Left lung (tissue), 14 donors: ENCODE measurements at places on chromosomes 2 and 18. TPM values are rescaled to one million over a fixed set of nuclear protein-coding genes. Genes with fewer than 3 reads are reported as not detected.

DNA sequence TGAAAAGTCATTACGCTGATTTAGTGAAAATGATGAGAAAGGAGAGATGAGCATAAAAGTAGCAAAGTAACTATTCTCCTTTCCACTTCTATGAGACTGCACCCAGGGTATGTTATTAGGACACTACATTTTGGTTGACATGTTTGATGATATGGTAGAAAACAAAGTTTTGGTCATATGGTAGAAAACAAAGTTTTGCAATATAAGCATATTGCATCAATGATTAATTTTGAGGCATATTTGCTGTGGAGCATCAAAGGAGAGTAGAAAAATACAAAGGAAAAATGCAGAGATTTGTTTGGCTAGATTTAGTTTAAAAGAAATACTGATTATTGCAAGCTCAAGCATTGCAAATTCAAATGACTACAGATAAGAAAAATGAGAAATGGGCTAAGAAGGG lies 182.1 kb downstream of the KCNH7 start:
- DNase-seq: no peak

GRCh38 chr2:150127995-150128394 lies 359.5 kb downstream of the RND3 start:
- DNase-seq: no peak

- no peak for DNase-seq
These were observed 91.5 kb upstream of the SLC8A1 start for GRCh38 chr2:40543381-40543780.

- DNase-seq: peak; percentile 90
These were observed 7.2 kb downstream of the POMC start for GRCh38 chr2:25161055-25161781.

- DNase-seq: no peak
These were observed 123.2 kb upstream of the LRP1B start for GRCh38 chr2:142254031-142254430.

GRCh38 chr2:113806217-113806913 lies 49.9 kb upstream of the SLC35F5 start:
- no peak for DNase-seq

DNA sequence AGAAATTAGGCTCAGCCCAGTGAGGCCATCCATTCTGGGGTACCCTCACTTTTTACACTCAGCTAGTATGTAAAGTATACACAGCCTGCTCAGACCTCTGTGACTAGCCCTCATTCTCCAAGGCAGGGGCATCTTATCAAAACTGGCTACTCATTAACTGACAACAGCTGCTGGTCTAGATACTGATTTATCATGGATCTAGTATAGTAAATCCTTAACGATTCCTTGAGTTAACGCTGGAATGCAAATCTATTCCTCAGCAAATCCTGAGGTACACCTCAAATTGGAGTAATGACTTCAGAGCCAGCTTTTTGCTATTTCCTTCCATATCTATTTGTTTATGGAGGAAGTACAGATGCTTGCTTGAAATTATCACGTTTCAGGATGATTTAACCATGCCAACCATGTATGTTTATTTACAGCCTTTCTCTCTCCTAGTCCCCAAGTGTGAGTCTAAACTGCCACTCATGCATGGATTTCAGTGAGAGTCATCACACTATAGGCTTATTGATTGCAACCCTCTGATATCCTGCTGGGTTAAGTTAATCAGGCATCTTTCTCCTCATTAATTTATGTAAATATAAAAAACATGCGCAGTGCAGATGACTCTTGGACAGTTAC lies 70.2 kb upstream of the DOK6 start:
- no peak for DNase-seq

- no peak for DNase-seq
These were observed 316.2 kb downstream of the CDH2 start for GRCh38 chr18:27860701-27861107.

GRCh38 chr2:239832490-239833268 lies 192.5 kb downstream of the NDUFA10 start:
- peak; percentile 47 for DNase-seq

- no peak for DNase-seq
These were observed 99.8 kb downstream of the SEPTIN10 start for GRCh38 chr2:109513749-109514588.

- DNase-seq: peak; percentile 79
These were observed 48.8 kb upstream of the IHH start for GRCh38 chr2:219109471-219109870.

DNA sequence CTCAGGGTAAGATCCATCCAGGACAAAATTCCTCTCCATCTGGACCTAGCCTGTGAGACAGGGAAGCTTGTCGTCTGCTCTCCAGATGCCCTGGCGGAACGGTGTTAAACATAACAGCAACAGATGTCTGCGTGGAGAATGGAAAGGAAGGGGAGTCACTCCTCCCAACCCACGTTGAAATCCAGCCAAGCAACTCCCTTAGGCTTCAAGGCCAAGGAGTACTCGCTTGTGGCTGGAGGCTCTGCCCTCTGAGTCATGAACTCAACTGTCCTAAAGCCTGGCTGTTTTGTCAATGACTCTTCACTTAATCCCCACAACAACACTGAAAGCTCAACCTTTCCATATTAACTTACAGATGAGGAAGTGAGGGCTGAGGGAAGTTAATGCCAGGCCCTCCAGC lies 42.2 kb downstream of the TPO start:
- no peak for DNase-seq

GRCh38 chr2:7744827-7745226 lies 827.6 kb downstream of the RNF144A start:
- no peak for DNase-seq

DNA sequence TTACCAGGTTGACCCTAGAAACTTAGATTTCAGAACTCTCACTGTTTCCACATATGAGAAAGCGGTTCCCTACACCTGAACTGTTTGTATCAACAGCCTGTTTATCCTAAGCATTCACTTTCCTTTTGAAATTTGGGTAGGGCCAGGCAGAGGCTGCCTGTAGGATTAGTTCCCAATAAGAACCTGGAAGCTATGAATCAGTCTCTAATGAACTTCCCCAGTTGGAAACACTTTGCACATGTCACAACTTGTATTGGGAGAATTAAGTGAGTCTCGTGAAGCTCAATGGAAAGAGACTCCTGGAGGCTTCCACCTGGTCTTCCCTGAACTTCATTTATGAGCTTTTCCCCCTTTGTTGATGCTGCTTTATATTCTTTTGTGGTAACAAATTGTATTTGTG lies 486.6 kb upstream of the HS6ST1 start:
- no peak for DNase-seq

- no peak for DNase-seq
These were observed 11.1 kb downstream of the HDAC4 start for GRCh38 chr2:239389414-239390329.

DNA sequence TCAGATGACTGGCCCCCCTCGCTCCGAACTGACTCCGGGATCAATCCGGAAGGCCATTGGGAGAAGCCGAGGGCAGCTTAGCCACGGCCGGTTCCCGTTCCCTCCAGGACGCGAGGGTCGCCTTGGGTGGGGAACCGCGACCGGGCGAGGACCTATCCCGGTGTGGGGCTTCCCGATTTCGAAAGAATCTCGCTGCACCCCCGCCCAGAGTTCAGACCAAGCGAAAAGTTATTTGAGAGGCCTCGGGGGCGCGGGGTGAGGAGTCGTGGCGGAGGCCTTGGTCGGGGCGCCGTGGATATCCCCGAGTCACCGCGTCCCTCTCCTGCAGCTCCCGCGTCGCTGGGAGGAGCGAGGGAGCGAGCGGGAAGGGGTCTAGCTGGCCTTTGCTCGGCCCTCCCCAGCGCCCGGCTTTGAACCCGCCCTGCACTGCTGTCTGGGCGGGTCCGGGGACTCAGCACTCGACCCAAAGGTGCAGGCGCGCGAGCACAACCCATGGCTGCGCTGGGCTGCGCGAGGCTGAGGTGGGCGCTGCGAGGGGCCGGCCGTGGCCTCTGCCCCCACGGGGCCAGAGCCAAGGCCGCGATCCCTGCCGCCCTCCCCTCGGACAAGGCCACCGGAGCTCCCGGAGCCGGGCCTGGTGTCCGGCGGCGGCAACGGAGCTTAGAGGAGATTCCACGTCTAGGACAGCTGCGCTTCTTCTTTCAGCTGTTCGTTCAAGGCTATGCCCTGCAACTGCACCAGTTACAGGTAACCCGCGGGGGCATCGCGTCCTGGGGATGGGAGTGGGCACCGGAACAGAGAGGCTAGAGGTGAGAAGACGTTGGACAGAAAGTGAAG lies at the start of gene CYP27A1:
CYP27A1 (plus strand) TSS at position 457 of the 837 bp plus-strand sequence; CDS start at position 493, 36 bp downstream.
- peak; percentile 89 for DNase-seq

DNA sequence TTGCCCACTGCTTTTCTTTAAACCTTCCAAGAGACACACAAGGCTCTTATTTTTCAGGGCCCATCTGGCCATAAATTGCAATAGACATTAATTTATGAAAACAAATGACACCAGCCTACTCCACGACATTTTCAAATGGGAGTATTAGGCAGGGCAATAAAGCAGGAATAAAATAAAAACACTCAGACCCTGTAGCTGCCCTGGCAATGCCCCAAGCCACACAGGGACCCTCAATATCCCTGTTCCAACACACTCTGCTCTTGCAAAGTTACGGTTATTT lies 550.8 kb upstream of the TNP1 start:
- no peak for DNase-seq

DNA sequence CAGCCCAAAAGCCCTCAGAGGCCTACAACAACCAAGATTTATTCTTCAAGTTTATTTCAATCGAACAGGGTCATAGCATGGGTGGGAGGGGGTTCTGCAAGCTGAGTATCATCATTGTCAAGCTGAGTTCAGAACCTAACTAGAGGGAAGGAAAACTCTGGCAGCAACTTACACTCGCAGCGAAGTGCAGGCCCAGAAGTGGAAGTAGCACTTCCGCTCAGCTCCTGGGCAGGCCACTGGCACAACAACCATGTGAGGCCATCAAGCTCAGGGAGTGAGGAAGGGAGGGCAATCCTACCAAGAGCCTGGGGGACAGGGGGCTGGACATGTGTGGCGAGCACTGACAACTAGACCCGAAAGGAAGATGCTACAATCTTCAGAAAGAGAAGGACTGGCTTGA lies 4.8 kb downstream of the UXS1 start:
- DNase-seq: no peak

- DNase-seq: no peak
These were observed 860.4 kb upstream of the SOX11 start for GRCh38 chr2:4831751-4832150.

DNA sequence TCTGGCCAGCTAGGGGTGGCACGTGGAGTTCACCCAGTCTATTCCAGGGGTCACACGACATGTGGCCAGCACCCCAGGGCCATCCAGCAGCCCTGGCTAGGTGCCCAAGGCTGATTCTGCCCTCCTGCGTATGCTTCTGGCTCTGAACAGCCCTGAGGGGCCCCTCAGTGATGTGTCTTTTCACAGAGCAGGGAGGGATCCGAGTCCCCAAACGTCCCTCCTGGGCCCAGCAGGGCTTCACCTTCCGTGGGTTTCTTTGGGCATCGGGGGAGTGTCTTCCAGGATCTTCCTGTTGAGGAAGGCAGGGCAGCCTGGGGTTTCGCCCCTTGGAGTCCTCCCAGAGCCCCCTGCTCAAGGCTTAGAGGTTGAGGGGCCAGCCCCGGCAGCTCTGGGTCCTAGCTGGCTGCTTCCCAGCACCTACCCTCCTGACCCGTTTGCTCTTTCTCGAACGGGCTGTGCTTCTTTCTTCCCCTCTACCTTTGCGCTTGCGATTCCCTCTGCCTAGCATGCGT lies 165.9 kb downstream of the DYSF start:
- DNase-seq: no peak

DNA sequence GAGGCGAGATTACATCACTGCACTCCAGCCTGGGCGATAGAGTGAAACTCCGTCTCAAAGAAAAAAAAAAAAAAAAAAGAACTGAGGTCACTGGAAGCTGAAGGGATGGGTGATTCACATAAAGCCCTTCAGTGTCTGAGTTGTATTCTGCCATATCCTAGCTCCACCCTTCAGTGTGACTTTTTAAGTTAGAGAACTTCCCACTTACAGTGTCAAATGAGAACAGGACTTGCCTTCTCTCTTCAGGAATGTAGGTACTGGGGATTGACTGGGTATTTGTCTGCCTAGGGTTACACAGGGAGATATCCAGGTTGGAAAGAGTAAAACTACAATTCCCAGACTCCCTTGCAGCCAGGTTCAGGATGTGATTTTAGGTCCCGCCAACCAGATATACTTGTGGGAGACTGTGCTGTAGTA lies 37.9 kb downstream of the EHD3 start:
- no peak for DNase-seq

- no peak for DNase-seq
These were observed 15.8 kb upstream of the EXOC6B start for GRCh38 chr2:72841462-72842125.

GRCh38 chr2:113848758-113849415 lies 41.0 kb upstream of the ACTR3 start:
- DNase-seq: no peak

DNA sequence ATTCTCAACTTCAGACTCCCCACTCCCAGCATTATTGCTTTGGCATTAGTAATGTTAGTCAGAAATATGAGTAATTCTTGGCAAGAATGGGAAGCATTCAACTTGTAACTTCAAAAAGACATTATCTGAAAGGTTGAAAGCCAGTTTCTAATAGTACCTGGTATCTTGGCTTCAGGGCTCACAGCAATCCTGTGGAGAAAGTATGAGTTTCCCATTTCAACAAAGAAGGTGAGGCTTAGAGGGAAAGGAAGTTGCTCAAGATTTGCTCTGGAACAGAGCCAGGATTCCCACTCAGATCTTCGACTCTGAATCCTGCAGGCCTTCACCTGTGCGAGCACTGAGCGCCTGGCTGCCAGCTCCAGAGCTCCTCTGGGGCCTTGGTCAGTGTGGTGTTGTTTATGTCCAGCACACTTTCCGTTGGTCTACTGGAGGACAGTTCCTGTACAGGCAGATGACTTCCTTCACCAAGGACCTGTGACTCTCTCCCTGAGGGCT lies 136.1 kb downstream of the MCFD2 start:
- no peak for DNase-seq

- DNase-seq: no peak
These were observed 138.7 kb downstream of the PRKCE start for GRCh38 chr2:45789961-45790723.

- DNase-seq: no peak
These were observed 363.1 kb downstream of the LPIN1 start for GRCh38 chr2:12109363-12110017.

The ALPG gene
- not detected for polyA plus RNA-seq

The EXOC6B gene
- polyA plus RNA-seq: 29.7 TPM

The DCDC2C gene
- not detected for polyA plus RNA-seq

The RMC1 gene
- polyA plus RNA-seq: 25.8 TPM

The TMEM17 gene
- polyA plus RNA-seq: 3.6 TPM

The POTEE gene
- polyA plus RNA-seq: 0.10 TPM

The TRABD2A gene
- 23.5 TPM for polyA plus RNA-seq

The AGXT gene
- polyA plus RNA-seq: 0.11 TPM

The OSR1 gene
- polyA plus RNA-seq: 32.4 TPM

The LBH gene
- 151 TPM for polyA plus RNA-seq

The BOLL gene
- not detected for polyA plus RNA-seq
